ENCODE measurements at places on chromosomes 2 and 18.

DNA sequence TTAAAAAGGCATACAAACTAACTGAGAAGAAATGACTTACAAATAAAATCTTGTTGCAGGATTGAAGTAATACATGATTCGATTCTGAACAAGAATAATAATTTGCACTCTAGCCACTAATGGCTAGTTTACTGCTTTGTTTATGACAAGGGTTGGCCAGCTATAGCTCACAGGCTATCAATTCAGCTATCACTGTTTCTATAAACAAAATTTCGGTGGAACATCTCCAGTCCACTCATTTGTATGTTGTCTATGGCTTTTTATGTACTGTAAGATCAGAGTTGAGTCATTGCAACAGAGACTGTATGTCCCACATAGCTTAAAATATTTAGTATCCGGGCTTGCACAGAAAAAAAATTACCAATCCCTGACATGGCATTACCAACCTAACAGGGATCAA lies 543.7 kb upstream of the CNTNAP5 start:
- DNase-seq = no peak

DNA sequence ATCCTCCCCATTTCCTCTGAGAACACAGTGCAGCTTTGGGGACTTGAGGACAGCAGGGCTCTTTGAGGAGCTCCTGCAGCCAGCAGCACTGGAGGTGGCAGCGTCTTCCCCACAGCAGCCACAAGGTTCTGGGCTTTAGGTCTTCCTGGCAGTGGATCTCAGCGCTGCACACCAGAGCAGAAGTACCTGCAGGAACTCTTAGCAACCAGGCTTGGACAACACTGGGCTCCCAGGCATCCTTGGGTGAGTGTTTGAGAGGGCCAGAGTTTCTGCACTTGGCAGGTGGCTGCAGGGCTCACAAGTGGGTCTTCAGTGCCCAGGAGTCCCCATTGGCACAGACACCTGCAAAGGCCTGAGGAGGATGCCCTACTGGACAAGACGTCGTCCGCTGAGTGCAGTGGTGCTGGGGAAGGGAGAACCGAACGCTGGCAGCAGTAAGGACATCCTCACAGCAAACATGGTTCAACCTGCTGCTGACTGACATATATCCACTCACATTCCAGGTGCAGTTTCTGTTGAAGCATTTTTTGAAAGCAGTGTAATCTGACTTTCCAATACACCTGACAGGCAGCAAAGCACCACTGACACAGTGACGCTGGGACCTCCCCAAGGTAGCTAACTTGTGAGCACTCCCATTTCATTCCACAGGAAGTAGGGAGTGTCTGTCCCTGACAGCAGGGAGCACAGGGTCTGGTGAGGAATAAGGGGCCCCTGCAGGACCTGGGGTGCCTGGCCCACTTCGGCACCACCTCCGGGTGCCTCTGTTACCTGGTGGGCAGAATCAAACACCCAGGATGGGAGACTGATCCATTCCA lies 149.9 kb upstream of the COPS8 start:
- DNase-seq = no peak

- DNase-seq = peak; percentile 38
Observed at GRCh38 chr18:11047156-11047555, 102.2 kb downstream of the PIEZO2 start.

- no peak for DNase-seq
Observed at GRCh38 chr2:29743516-29743915, 177.9 kb downstream of the ALK start.

- peak; percentile 95 for DNase-seq
Observed at GRCh38 chr18:73688851-73689711, 458.6 kb downstream of the FBXO15 start.

DNA sequence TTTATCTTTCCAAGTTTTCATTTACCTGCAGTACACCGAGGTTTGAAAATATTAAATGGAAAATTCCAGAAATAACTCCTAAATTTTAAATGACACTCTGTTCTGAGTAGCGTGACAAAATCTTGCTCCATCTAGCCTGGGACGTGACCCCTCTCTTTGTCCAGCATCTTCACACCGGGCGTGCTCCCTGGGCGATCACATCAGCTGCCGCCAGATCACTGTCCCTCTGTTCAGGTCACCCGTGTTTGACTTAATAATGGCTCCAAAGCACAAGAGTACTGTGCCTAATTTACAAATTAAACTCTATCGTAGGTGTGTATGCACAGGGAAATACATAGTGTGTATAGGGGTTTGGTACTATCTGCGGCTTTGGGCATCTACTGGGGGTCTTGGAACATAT lies 6.1 kb upstream of the TMEM185B start:
- DNase-seq = no peak

GRCh38 chr2:227813229-227813561 lies 447 bp upstream of the CCL20 start:
- DNase-seq = no peak

- DNase-seq = no peak
Observed at GRCh38 chr18:34525244-34525643, 184.9 kb upstream of the DTNA start.

DNA sequence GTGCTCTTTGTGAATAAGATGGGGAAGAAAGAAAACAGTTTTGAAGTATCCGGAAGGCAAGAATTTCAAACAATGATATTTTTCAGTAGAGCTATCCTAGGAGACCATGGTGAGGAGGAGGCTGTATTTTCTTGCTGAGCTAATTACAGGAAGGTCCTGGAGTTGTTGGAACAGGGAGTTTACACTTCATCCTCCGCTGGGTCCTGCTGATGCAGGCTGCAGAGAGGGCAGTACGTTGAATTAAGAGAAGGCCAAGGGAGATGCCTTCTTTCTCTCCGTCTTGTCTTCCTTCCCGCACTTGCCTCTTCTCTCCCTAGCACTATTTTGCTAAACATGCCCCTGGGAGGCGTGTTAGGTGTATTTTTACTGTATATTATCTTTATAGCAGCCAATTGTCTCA lies 60.0 kb upstream of the EDAR start:
- DNase-seq = no peak

- no peak for DNase-seq
Observed at GRCh38 chr2:82913566-82913965, 1545.5 kb downstream of the SUCLG1 start.

DNA sequence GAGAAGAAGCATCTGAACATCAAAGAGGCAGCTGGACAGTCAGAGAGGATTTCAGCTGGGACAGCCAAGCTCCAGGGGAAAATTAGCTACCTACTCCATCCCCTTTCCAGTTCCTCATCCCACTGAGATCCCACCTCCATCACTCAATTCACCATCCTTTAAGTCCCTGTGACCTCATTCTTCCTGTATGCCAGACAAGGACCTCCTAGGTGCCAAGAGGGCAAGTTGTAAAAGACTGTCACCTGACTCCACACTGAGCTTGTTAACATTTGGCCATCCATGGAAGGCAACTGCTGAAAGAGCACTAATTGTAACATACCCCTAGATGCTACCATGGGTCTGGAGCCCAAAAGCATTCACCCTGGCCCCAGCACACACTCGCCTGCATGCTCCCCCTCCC lies 97.8 kb downstream of the KYNU start:
- no peak for DNase-seq
